Stimulated activated CD4-positive, alpha-beta T cell treated with anti-CD3 and anti-CD28 coated beads, Interleukin-1b, Interleukin-23, amount 100 ng/mL, for 24 hours (primary cell): ENCODE measurements at places on chromosomes 4 and X.

DNA sequence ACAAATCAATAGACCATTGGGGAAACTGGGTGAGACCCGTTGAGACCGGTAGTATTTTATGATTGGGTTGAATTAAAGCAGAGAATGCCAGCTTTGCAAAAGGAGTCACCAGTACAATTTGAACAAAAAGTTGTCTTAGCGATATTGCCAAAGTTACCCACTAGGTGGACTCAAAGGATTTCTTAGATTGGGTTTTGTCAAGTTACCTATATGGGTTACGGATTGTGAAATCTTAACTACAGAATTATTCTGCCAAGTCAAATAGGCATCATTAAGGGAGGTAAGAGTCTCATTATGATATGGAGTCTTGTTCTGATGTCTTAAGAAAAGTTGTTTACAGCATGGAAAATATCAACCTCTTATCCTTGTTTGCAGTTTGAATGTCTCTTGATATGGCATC is 15.0 kb upstream of the CT47A1 start:
- no peak for DNase-seq

- DNase-seq: no peak
Measured at GRCh38 chr4:113837397-113837796, 75.9 kb upstream of the CAMK2D start.

DNA sequence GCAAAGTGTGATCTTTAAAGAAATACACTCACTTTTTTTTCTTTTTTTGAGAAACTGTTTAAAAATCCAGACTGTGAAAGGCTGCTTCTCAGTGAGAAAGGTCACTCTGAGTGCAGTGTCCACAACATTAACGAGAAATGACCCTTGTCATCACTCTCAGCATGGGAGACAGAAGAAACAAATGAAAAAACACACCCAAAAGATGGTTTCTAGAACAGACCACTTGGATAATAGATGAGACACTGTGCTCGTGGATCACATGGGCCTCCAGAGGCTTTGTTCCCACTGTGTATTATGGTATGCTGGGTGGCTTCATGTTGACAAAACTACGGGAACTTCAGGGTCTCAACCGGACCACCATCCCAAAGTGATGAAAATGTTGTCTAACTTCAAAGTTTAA is 64.9 kb downstream of the NEUROG2 start:
- DNase-seq: no peak

DNA sequence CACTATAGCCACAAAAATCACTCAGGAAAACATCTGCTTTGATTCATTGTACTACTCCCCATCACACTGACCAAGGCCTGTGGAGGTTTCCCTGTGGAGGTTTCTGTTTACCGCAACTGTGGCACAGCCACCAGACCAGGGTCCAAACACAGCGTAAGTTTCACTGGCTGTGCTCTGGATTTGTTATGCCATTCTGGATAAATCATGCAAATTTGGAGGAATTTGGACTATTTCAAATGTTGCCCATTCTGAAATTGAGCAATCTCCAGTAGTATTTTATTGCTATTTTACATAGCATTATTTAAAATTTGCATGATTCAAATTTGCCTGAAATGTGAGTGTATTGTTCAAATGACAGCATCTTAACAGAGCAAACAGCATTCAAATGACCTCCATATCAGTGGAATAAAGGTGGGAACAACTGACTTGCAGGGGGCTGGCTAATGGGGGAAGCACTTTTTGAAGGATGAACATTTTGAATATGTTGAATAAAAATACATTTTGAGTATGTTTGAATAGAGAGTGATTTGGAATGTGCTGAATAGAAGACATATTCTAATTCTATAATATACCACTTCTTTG is 66.1 kb upstream of the ACSL1 start:
- no peak for DNase-seq

DNA sequence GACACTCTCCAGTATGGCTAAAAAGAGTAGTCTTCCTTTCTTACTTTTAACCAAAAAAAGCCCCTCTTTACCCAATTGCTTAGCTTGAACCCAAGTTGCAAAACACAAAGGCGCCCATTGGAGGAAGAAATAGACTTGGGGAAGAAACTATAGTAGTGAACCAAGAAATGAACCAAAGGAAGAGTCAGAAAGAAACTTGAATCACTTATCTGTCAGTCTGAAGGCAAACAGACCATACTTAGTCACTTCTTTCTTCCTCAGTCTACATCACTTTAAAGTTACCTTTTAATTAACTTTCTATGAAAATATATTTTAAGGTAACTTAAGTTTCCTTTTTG is 161.4 kb upstream of the GIMD1 start:
- no peak for DNase-seq

DNA sequence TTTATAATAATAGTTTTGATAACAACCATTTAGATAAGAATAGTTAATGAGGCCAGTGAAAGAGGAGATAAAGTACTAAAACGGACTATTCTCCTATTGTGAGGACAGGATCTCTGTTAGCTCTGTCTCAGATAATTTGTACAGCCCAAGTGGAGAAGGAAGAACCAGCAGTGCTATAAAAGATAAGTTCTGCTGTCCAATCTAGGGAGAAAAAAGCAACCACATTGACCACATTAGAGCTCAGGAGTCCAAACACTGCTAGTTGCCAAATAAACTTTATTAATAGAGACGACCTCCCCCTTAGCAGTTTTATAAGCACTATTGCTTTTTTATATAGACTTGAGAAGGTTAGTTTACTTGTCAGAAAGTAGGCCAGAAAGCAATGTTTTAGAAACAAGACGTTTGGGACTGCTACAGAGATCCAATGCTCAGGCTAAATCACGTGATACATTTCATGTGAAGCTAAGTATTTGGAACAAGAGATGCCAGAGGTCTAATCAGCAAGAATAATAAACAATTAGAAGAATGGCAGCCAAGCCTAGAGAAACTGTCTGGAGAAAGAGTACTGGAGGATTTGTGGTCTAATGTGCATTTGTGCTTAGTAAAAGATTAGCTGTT is 15.9 kb downstream of the IL15 start:
- no peak for DNase-seq

GRCh38 chr4:42478946-42479345 is 81.7 kb downstream of the SHISA3 start:
- no peak for DNase-seq

DNA sequence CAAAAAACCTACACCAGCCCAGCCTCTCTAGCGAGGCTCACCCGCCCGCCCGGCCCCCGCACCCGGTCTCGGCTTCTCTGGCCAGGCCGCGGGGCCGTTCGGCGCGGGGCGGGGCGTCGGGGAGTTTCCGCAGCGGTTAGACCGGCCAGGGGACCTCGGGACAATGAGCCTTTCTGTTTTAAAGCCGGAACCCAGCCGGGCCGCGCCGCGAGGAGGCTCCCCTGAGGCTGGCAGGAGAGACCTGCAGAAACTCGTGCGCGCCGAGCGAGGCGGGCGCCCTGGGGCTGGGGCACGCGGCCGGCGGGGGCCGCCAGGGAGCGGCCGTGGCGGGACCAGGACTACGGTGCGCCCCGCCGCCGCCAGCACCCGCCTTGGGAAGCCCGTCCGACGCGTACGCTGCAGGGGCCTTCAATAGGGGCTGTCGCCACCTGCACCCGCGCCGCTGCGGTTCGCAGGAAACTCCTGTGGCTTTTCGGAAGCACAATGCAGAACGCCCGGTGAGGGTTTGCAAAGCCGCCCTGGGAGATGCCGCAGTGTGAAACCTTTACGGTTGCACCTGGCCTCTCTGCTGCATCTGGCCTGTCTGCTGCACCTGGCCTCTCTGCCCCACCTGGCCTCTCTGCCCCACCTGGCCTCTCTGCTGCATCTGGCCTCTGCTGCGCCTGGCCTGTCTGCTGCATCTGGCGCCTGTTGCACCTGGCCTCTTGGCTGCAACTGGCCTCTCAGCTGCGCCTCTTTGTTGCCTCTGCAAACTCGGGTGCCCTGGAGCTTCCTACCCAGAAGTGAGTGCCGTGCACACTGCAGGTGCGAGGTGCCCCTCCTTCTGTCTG is 63.9 kb downstream of the TRAPPC11 start:
- DNase-seq: peak; percentile 27

GRCh38 chr4:102089850-102090621 is 255.2 kb downstream of the SLC39A8 start:
- no peak for DNase-seq

- DNase-seq: no peak
Measured at GRCh38 chr4:155383541-155383940, 6.8 kb upstream of the MAP9 start.

GRCh38 chr4:133647206-133647605 is 498.1 kb downstream of the PCDH10 start:
- no peak for DNase-seq

DNA sequence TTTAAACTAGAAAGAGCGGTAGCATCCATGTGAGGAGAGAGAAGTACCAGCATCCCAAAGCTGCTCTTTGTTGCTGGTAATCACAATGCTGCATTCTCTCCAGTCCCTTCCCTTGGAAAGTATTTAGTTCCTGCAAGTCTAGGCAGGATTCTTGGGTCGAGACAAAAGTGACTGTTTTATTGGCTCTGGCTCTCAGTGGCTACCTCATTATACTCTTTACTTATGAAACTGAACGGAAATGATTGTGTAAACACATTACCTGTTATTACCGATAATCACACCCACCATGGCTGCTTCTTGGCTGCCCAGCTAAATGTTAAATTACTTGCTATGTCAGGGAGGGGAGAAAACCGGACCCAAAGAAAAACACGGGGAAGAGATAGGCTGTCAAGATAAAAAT is 26.2 kb downstream of the ATXN3L start:
- no peak for DNase-seq

GRCh38 chr4:176784816-176785215 is 7.9 kb downstream of the VEGFC start:
- no peak for DNase-seq

DNA sequence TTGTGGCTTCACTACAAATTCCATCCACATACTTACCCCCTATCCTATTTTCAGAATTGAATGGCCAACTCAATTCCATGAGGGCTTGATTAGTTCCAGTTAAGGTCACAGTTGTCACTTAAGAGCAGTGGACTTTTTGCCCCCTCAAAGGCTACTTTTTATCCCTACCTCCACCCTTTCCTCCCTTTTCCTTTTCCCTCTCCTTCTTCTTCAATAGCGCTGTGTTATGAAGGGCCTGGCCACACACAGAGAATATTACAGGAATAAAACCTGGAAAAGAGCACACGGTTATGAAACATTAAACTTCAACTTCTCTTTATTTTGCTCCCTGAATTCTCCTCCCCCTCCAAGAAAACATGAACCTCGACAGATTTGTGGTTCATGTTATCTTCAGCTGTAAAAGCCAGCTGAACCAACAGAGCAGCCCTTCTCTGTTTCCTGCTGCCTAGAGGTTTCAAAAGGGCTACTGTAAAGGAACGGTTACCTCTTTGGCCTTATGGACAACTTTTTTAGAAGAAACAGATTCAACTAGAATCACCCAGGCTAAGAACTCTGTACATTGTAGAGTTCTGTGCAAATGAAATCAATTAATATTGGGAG is 87.0 kb upstream of the RPL34 start:
- DNase-seq: no peak

DNA sequence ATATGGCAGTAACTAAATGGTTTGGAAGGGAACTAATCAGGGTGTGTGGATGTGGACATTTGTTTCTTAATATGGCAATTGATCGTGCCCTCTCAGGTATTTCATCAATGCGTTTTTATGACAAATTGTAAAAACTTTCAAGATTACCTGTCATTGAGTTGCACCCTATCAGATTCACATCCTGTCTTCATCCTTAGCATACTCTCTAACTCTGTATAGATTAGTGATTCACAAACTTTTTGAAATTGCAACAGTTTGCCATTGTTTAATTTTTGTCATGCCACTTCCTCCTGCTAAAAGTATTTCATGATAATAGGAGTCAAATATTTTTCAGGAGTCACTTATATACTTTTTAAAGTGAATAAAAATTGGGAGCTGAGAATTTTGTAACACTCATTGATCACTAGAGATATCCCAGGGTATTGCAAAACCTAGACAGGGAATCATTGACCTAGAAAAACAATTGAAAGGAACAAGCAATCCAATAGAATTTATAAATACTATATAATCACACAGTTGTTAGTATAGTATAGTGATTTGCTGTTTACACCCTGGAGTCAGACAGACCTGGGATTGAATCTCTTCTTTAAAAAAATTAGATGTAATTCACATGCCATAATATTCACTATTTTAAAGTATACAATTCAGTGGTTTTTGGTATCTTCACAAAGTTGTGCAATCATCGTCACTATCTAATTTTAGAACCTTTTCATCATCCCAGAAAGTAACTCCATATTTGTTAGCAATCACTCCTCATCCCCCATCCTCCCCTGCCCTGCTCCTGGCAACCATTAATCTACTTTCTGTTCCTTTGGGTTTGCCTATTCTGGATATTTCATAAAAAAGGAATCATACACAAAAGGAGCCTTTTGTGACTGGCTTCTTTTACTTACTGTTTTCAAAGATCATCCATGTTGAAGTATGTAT is 8.9 kb downstream of the MID2 start:
- no peak for DNase-seq

DNA sequence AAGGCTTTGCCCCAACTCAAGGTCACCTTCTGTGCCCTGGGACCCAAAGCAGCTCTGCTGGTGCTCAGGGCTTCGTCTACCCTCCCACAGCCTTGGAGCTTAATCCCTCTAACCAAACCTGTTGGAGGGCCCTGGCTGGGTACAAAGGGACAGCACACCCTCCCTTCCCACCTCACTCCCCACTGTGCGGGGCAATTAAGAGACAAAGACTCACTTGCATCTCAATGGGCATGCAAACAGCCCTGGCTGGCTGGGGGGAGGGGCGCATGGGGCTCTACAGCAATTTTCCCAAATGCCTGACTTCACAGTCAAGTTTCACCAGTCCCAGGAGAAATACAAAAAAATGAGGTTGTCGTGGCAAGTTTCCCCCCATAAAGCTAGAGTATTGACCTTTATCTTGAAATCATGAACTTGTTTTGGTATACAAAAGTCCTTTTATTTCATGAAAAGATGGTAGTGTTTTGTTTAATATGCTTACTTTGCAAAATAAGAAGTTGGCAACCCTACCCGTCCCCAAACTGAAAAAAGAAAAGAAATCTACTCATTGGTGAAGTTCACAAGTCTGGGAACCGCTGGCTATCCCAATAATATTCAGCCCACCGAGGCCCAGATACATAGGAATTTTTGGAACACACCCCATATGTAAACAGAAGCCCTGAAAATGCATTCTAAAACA is 4.1 kb upstream of the CD99L2 start:
- no peak for DNase-seq

GRCh38 chr4:165398570-165398969 is 19.8 kb downstream of the CPE start:
- no peak for DNase-seq

- DNase-seq: no peak
Measured at GRCh38 chr4:189845145-189845846, 95.4 kb upstream of the FRG1 start.

DNA sequence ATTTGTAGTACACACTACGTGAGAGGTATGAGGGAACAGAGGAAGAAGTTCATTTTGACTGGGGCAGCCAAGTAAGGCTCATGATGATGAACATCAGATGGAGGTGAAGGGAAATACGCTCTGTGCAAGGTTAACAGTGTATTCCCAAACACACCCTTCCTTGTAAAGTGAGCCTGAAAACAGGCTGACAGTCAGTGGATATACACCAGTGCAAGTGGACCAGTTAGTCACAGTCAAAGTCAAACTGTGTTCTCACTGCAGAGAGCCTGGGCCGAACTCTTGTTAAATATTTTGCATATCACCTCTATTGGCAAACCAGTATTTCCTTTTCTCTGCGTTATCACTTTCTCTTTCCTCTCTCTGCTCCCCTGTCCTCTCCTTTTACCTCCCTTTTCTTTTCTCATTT is 23.4 kb upstream of the RHOH start:
- no peak for DNase-seq

- no peak for DNase-seq
Measured at GRCh38 chr4:55866973-55867574, 13.6 kb downstream of the EXOC1 start.

GRCh38 chrX:71910986-71911730 is 513 bp downstream of the NHSL2 start:
- DNase-seq: peak; percentile 15

GRCh38 chr4:75939890-75940691 is 722 bp downstream of the NAAA start:
- DNase-seq: peak; percentile 42
